ENCODE measurements at places on chromosomes 5 and 9.

DNA sequence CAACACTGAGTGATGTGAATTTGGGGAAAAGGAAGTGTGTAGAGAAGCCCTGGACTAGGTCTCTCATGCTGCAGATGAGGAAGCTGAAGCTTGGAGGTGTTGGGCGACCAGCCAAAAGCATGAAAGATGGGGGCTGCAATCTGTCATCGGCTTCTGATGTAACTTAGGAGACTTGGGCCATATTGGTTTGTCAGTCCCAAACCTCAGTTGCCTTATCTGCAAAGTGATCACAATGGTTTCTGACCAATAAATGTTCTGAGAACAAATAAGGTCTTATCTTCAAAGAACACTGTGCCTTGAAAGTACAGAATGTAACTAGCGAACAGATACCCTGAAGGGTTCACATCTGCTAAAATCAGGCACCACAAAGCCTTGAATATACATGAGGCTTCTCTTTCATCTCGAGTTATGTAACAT is 198.4 kb upstream of the NR3C1 start:
- DNase-seq: peak; percentile 92

DNA sequence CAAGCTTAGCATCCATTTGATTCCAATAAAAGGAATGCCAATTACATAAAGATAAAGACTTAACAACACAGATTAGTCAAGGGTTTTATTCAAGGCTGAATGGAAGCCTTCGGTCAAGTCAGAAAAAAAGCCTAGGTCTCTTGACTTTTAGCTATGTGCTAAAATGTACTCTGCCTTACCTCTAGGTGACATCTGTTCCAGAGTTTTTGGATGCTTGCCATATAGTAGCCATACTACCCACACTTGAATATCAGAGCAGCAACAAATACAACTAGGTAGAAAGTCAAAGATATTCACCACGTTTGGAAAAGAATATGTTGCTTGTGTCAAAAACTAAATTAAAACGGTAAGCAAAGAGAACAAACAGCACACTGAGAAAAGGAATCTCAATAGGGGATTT is 484.7 kb downstream of the ELAVL2 start:
- DNase-seq: no peak

GRCh38 chr5:124747791-124748686 is 1.6 kb upstream of the ZNF608 start:
- peak; percentile 62 for DNase-seq

DNA sequence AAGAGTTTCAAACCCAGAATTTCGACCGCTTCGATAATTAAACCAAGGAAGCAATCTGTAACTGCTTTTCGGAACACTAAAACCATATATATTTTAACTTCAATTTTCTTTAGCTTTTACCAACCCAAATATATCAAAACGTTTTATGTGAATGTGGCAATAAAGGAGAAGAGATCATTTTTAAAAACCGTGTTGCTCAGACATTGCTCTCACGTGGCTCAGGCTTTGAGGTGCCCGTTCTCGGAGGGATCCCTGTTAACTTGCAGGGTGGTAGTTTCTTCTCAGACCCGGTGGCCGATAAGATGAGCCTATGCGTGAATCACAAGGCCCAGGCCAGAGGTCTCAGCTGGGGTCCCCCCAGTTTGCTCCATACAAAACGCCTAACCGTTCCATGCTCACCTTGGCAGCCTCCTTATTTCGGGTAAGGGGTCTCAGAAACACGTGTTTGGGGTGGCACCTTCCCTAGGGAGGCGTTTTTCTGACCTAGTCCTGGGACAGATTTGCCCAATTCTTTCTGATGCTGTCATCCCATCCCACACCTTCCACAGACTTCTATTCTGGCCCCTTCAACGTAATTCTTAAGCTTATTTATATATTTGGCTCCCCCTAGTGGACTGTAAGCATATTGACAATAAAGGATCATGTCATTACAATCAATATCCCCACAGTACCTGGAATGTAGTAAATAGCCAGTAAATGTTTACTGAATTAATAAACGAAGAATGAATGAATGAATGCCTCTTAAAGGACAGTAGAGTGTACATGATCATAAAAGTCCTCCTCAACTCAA is 48.1 kb downstream of the THBS4 start:
- DNase-seq: peak; percentile 68

- no peak for DNase-seq
Measured at GRCh38 chr9:91572044-91572443, 148.4 kb upstream of the NFIL3 start.

GRCh38 chr5:179294891-179295777 is 50.1 kb downstream of the ADAMTS2 start:
- no peak for DNase-seq

- DNase-seq: no peak
Measured at GRCh38 chr9:19698960-19699359, 89.9 kb downstream of the SLC24A2 start.

DNA sequence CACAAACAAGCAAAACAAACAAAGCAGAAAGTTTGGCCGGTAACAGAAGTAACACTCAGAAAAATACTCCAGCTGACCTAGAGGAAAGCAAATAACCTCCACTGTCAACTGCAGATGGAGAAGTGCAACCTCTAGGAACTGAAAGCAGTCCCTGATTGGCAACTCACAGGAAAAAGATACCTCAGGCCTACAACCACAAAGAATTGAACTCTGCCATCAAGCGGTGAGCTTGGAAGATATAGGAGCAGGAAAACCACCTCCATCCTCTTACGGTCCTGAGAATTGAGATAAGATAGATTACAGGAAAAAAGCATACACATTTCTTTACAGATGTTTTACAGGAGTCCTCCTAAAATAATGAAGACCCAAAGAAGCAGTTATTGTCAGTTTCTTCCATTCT is 184.5 kb downstream of the PDZD2 start:
- peak; percentile 22 for DNase-seq

DNA sequence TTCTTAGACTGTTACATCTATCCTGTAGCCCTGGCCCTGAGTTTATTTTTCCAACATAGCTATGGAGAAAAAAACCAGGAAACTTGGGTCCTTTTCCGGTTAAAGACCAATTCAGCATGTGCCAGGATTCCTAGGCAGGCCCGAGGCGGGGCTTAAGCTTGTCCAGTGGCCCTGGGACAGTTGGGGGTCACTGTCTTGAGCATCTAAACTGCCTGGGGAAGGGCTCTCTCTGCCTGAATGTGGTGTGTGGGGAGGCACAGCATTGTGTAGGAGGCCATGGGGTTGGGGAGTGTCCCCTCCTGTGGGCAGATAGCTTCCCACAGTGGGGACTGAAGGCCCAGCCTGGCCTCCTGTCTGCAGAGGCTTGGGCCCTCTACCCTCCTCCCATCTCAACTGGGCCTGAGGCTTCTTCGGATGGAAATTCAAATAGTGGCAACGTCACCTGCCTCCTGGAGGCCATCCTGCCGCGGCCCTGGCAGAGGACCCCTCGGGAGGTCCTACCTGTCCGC is 88.8 kb downstream of the PHF2 start:
- no peak for DNase-seq

DNA sequence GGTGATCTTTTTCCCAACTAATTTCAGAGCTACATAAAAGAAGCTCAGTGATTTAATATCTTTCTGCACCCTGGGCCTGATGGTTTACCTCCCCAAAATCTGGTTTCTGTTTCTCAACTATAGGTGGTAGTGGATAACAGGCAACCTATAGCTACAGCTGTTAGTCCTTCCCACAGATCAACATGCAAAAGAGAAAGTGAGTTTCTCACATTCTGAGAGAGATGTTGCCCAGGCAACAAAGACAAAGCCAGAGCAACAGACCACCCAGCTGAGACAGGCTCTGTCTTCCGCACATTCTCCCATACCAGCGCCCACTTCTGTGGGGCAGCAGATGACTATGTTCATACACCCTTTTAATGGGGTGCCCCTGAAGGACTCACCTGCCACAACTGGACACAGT is 40.7 kb upstream of the PPP2R2B start:
- DNase-seq: no peak

- DNase-seq: no peak
Measured at GRCh38 chr9:93677641-93678136, 101.3 kb downstream of the PHF2 start.
